ENCODE measurements at places on chromosomes 2 and 18.

GRCh38 chr2:237011206-237011795 lies 74.4 kb upstream of the COPS8 start:
- ATAC-seq, result no peak

DNA sequence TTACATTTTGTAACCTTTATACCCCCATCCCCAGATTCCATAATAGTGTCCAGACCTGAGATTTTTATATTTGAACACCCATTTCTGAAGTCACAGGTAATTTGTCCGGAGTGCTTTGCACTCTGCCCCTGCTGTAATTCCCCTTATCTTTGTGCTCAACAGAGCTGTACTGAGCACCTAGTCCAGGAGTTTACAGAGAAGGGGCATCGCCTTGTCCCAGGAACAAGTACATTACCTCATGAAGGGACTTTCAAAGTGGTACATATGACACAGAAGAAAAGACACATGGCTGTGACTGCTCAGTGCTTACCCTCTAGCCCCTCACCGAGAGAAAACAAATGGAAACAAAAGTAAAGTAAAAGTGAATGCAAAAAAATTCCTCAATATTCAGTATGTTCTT lies 373.5 kb downstream of the SOX11 start:
- no peak for ATAC-seq

- no peak for ATAC-seq
These were observed 42.1 kb downstream of the RNF152 start for GRCh38 chr18:61850756-61851155.

- ATAC-seq, result no peak
These were observed 118.9 kb upstream of the ARL5A start for GRCh38 chr2:151946899-151947812.
